ENCODE measurements at places on chromosomes 12 and 14.

GRCh38 chr14:68770051-68770450 is 22.8 kb downstream of the ZFP36L1 start:
- no peak for DNase-seq

- DNase-seq, result no peak
Measured at GRCh38 chr14:36747411-36748184, 85.9 kb downstream of the PAX9 start.

GRCh38 chr12:92049403-92049802 is 96.2 kb downstream of the BTG1 start:
- no peak for DNase-seq

- no peak for DNase-seq
Measured at GRCh38 chr12:105805730-105806399, 332.9 kb downstream of the NUAK1 start.

Data from GF-D8 (cell line).